HL-60 (cell line): ENCODE measurements at places on chromosomes 7 and 10.

DNA sequence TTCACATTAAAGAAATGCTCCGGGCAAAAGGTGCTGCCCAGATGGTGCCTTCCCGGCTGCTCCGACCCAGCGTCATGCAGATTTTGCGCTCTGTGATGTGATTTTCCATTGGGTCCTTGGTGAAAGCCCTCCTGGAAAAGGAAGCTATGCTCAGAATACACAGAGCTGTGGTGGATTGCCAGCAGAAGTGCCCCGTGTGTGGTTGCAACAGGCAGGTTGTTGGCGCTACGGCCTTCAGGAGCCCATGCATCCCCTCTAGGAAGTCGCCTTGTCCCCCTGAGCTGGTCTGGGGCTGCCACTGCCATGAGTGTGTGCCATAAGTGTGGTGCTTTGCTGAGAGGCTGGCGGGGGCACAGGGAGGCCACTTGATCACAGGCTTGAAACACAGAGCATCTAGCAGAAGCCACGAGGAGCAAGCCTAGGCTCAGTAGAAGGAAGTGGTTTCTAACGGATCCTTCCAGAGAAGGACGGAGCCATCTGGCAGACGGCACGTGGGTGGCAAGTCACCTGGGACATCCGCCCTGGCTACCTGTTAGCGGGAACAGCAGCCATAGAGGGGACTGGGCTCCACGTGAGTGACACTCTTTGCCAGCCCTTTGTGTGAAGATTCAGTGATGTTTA, 210.9 kb downstream of the CUX1 start:
- peak; percentile 70 for DNase-seq

DNA sequence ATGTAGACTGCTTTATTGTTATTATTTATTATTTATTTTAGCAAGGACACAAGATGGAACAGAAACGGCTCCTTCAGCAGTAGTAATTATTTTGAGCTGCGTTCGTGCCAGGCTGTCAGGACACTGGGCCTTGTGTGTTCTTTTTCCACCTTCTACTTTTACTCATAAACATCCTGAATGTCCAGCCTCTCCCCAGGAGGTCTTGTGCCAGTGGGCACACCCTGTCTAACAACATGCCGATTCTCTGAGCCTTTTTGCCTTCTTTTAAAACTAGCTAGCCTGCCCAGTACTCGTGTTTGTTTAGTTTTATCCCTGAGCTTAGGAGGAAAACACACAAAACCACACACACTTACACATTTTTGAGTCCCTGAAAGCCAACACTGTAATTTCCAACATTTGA, 1.2 kb downstream of the SCIN start:
- no peak for DNase-seq

GRCh38 chr10:34816085-34816496, 995 bp upstream of the PARD3 start:
- no peak for DNase-seq

GRCh38 chr7:135939261-135939812, 37.8 kb downstream of the MTPN start:
- DNase-seq, result no peak

DNA sequence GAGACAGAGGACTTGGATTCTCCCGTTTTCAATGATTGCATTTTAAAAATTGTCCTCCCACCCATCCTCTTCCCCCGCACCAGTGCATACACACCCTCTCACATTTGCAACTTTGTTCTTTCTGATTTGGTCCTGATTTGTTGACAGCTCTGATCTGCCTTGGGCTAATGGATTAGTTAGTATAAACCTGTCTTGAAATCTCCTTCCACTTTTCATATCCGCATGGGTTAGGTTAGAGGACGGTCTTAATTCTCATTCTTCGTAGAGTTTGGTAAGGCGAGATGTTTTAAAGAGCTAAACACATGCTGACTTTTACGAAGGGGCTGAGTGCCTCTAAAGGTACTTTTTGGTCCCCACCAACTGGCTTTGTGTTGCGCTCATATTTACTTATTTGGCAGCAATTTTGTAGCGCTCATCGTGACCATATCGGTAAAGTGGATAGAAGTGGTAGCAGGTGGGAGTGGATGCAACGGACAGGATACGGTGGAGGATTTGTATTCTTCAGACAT, 1.1 kb downstream of the AHR start:
- peak; percentile 16 for DNase-seq
